ENCODE measurements at places on chromosomes 2 and 18. TPM values are rescaled to one million over a fixed set of nuclear protein-coding genes. Genes with fewer than 3 reads are reported as not detected.

The IL1R1 gene
- polyA plus RNA-seq: 17.0 TPM

The POTEJ gene
- polyA plus RNA-seq: not detected

The CFAP53 gene
- polyA plus RNA-seq: 0.13 TPM

The LYG2 gene
- polyA plus RNA-seq: not detected

The TMEM37 gene
- polyA plus RNA-seq: 12.4 TPM
